SK-MEL-5 (cell line): ENCODE measurements at places on chromosomes 5 and 9.

GRCh38 chr5:77012601-77013000, 17.6 kb upstream of the AGGF1 start:
- no peak for DNase-seq

DNA sequence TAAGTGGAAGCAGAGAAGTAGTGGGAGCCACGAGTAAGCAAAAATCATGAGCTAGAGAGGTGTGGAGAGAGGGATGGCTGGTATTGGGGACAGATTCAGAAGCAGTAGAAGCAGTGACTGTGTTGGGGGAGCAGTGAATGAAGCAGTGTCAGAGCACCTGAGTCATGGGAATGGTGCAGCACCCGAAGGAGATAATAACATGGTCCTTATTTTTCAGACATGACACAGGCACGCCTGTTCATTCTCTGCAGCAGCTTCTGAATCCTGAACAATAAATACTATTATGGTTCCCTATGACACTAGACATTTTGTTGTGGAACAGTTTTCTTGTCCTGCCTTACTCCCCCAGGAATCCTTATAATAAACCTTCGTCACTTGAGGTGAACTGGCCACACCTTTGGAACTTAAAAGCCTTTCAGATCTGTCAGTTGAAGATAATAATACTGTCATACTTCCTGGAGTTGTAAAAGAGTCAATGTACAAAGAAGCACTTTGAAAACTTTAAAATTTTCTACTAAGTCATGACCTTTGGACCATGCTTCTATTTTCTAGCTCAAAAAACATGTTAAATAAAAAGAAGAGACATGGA, 7.0 kb upstream of the RASA1 start:
- peak; percentile 57 for DNase-seq

- no peak for DNase-seq
Measured at GRCh38 chr5:28603869-28604268, 1565.5 kb upstream of the CDH9 start.

GRCh38 chr5:113237893-113238292, 196.9 kb downstream of the TSSK1B start:
- no peak for DNase-seq

GRCh38 chr5:90548069-90548593, 10.5 kb upstream of the ADGRV1 start:
- DNase-seq = peak; percentile 6

DNA sequence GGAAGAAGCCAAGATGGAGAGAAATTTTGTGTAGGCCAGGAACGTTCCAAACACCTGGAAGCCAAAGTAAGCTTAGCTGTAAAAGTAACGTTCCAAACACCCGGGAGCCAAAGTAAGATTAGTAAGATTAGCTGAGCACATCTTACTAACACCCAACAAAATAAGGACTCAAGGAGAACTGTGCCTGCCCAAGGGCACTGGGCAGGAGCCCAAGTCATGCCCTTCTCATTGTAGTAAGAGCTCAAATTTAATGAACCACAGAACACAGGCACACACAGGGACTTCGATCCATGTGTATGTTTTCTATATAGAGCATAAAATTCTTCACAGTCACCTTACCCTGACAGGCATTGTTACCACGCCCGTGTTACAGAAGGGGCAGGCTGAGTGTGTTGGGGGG, 36.1 kb upstream of the NXNL2 start:
- DNase-seq = no peak

DNA sequence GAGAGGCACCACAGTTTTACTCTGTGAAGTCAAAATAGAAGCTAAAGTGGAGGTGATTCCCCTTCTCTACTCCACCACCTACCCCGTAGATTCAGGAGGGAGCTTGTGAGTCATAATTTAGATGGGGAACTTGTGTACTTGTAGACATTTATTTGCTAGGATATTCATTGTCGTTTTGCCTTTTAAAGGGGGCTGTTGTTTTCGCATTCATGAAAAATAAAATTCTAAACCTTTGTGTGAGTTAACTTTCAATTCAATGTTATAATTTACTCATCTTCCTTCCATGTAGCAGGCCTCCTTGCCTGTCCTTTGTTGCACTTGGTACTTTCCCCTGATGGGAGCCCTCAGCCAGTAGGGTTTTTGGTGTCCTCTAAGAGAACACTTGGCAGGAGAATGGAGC, 22.0 kb downstream of the SECISBP2 start:
- no peak for DNase-seq

- peak; percentile 80 for DNase-seq
Measured at GRCh38 chr5:6291961-6292360, 86.4 kb downstream of the MED10 start.

GRCh38 chr5:17395106-17395880, 102.7 kb upstream of the TAF11L2 start:
- DNase-seq = no peak

DNA sequence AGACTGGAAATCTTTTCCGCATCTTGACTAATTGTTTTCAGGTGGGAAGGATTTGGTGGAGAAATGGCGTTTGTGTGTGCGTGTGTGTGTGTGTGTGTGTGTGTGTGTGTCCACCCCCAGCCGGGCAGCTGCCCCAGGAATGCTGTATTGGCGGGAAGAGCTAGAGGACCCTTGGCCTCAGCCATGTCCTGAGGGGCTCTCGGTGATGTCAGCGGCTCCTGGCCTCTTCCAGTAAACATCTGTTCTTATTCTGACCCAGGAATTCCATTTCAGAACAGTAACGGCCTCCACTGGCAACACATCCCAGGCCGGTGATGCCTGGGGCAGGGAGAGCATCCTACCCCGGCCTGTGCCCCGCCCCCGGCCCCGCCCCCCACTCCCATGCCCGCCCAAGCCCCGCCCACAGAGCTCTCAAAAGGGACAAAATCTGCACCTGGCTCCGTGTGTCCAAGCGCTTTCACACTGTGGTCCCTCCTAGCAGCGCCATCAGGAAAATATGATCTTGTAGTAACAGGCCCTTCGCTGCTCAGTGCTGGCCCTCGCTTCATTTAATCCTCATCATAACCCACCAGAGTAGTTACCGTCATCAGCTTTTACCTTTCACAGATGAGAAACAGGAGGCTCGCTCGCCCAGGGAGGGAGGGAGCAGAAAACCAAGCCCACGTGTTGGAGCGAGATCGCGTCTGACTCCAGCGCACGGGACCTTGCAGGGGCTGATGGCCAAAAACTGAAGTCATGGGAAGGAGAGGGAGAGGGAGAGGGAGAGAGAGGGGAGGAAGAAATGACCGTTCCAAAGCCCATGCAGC, 18.9 kb downstream of the ADAMTS2 start:
- DNase-seq = no peak

DNA sequence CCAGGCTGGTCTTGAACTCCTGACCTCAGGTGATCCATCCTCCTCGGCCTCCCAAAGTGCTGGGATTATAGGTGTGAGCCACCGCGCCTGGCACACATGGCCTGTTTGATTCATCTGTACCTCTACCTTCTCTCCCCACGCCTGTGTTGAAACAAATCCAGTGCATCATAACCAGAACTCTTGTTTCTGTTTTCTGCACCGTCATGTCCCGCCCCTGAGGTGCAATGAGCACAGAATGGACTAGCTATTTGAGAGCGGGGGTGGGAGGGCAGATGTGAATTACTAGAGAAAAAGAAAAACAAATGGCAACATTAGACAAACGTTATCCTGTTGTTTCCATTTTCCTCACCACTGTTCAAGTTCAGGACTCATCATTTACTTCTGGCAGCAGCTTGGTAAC, 10.7 kb upstream of the FAM193B start:
- DNase-seq = no peak

DNA sequence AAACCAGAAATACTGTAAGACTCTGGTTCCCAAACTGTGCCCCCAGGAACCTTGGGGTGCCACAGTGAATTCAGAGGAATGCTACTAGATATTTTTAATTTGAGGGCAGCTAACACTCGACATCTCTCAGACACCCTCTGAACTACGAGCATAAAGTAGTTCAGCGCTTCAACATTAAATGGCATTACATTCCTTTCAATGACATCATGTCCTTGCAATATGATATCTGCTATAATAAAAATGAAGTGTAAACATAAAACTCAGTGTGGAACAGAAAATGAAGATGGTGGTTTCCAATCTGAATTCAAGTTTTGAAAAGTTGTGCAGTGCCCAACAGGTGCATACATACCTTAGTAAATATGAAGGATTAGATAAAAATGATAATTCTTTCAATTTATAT, 116.1 kb downstream of the LPAR1 start:
- no peak for DNase-seq

- DNase-seq = no peak
Measured at GRCh38 chr9:90612957-90613356, 29.7 kb downstream of the DIRAS2 start.

GRCh38 chr5:132480042-132480441, 10.5 kb downstream of the IRF1 start:
- DNase-seq = no peak

- no peak for DNase-seq
Measured at GRCh38 chr9:76629205-76629990, 134.8 kb upstream of the PCA3 start.

DNA sequence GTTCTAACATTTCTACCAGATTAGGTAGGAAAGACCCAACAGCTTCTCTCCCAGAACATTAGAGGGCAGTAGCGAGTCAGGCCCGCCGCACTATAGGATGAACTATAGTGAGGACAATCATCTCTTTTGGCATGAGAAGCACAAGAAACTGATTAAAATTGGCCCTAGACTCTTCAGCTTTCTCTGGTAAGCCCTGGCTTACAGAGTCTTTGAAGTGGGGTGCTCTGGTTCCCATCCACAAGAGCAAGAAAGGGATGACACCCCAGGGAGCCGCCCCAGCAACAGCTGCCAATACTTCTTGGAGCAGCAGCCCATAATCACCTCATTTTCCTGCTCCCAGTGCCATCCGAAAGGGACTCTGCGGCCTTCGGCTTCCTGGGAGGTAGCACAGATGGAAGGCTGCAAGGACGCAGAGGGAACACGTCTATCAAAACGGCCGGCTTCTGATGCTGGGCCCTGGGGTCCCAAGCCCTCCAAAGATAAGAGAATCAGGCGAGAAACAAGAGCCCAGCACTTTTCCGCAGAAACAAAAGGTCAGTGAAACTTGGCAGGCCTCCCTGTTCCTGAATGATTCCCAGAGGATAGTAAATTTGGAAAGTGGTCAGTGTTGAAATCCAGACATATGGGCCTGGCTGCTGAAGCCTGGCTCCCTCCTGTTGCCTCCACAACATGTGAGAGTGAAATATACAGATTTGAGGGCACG, 69.3 kb downstream of the HSD17B3 start:
- DNase-seq = peak; percentile 78

DNA sequence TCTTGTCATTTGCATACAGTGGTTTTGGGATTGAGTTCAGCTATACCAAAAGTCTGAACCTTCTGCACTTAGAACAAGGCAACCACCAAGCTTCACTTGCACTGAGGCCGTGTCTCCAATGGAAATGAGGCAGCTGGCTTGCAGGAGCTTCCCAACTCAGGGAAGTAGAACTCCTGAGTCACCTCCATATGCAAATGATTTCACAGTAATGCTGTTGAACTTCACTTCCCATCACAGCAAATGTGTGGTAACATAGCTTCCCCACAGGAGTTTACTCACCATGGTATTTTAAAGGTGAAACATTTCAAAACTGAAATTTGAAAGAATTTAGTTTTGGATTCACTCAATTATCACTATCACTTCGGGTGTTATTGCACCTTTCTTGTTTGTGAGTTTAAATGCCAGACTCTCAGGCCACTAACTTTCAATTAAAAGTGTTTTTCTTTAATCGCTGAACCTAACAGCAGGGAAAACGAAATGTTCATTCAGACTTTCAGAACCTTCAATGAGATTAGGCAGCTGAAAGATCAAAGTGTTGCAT, 9.0 kb downstream of the CD274 start:
- no peak for DNase-seq

DNA sequence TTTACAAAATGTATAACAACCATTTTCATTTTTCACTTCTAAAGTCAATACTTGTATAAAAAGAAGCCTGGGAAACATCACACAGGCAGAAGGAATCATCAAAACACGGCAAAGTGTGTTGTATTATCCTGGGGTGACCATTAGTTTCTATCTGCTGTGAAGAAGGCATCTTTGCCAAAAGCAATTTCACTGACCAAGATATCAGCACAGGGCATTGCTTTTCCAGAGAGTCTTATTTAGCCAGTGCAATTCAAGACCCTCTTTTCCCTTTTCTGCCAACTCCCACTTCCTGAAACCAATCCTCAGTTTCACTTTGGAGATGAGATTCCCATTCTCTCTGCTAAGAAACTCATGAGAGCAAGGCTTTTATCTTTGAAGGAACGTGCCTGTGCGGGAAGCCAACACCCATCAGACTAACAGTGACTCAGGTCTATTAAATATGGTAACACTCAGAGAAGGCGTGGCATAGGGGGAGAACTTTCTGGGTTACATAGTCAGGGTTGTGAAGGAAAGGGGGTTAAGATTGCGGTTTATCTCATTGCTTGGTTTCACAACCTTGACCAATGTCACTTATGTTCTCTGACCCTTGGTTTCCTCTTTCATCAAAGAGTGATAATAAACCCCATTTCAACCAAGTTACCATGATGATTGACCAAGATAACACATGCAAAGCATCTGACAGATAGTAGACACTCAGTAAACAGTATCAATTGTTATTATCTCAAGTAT, 666.9 kb upstream of the KLF4 start:
- DNase-seq = no peak

DNA sequence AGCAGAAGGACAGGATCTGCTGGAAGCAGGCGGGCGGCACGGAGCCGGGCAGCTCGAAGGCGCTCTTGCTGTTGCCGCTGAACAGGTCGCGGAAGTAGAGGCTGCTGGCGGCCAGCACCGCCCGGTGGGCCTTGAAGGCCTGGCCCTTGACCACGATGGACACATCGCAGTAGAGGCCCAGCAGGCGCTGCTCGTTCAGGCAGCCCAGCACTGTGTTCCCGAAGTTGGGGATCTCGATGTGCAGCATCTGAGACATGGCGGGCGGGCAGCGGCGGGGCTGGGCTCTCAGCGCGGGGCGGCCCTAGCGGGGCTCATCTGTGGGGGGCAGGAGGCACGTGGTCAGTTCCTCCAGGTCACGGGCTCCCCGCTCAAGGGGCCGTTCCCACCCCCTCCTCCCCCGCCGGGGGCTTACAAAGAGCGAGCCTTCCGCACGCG, 44.8 kb downstream of the NACC2 start:
- DNase-seq = no peak

DNA sequence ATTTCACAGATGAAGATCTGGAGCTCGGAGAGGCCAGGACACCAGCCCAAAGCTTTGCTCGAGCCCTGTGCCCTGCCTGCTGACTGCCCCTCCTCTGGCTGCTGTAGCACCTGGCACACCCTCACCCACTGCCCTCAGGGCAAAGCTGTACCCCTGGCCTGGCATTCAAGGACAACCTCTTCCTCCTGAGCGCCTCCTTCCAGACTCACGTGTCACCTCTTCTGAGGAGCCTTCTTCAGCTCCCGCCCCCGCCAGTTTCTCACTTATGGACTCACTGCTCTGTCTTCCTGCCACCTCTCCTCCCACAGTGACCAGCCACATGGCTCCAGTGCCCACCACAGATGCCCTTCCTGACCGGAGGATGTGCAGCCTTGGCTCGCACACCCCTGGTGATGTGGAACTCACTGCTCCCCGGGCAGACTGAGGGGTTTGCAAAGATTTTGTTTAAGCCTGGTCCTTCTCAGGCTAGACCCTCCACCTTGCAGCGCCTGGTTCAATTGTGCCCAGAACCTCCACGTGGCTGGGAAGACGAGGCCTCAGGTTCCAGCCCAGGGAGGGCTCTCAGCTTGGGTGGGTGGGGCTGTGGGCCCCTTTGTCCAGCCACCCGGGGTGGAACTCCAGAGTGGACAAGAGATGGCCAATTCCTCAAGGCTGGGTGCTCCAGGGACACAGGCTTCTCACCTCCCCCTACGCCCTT, 46.6 kb upstream of the PHYKPL start:
- DNase-seq = no peak

- DNase-seq = no peak
Measured at GRCh38 chr5:81016116-81016515, 56.0 kb downstream of the RASGRF2 start.
